ENCODE measurements at places on chromosomes 4 and X. TPM values are rescaled to one million over a fixed set of nuclear protein-coding genes. Genes with fewer than 3 reads are reported as not detected.
A peak's percentile ranks its signal among the peaks of the same experiment; 100 is the strongest.

HTR2C gene
- total RNA-seq: not detected

MYL5 gene
- 22.7 TPM for total RNA-seq

DNA sequence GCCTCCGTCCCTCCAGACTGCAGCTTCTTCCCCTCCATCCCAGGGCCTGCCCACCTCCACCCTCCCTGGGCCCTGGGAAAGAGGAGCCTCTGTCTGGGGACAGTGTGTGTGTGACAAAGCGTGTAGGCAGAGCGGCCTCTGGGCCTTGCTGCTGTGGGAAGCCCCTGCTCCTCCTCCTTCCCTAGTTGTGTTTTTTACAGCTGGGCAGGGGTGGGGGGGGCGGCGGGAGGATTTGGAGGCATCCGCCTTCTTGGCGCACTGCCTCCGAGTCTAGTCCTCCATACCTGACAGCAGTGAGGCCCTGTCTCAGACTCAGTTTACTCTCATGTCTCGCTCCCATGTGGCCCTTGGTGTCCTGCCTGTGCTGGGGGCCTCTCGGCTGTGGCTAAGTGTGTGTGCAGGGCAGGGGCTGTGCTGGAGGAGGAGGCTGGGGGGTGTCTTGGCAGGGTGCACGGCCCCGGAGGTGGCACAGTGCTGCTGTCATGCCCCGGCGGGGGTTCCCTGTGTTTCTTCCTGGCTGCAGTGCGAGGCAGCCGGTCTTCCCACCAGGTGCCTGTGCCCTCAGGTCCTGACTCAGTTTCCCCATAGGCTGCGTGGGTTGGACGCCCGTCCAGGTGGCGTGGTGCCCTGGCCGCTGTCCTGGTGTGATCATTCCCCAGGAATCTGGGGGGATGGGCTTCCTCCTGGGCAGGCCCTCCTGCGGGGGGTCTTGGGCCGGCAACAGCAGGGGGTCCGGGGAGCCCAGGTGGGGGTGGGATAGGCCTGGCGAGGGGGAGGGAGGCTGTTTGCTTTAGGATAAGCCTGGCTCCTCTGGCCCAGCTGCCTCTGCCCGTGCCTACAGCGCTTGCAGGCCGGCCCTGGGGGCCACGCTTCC lies 7.0 kb downstream of the FGFRL1 start:
- no peak overlapping the region for H3K4me3 ChIP-seq
- no peaks in the 10 kb centered on the region for H3K27me3 ChIP-seq
- H3K36me3 ChIP-seq: no peaks in the 10 kb centered on the region
- H3K27ac ChIP-seq: no peak overlapping the region
- H3K4me1 ChIP-seq: peaks cover 1% of the 10 kb centered on the region

DNA sequence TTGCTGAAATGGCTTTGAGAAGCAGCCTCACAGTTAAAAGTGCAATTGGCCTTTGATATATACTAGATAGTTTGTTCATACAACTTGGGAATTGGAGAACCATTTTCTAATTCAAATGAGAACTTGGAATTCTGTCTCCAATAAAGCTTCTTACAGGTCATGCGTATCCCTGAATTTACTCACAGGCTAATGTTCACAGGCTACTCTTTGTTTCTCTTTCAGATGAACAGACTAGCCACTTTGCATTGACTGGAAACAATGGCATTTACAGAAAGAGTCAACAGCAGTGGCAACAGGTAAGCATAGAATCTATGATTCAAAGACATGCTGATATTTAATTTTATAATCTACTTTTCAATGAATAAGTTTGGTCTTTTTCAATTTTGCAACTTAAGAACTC lies 13.5 kb downstream of the AFF1 start:
- DNase-seq: no peak
- H3K27ac ChIP-seq: no peak overlapping the region
- peaks cover 4% of the 10 kb centered on the region for H3K36me3 ChIP-seq
- no peaks in the 10 kb centered on the region for H3K27me3 ChIP-seq
- H3K4me3 ChIP-seq: no peak overlapping the region

DNA sequence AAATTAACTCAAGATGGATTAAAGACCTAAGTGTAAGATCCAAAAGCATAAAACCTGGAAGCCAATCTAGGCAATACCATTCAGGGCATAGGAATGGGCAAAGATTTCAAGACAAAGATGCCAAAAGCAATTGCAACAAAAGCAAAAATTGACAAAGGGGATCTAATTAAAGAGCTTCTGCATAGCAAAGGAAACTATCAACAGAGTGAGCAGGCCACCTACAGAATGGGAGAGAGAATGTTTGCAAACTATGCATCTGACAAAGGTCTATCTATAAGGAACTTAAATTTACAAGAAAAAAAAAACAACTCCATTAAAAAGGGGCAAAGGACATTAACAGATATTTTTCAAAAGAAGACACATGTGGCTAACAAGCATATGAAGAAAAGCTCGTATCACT lies 171.9 kb downstream of the RAB28 start:
- no peak for DNase-seq
- H3K4me3 ChIP-seq: no peak overlapping the region
- H3K36me3 ChIP-seq: peaks cover 4% of the 10 kb centered on the region

DNA sequence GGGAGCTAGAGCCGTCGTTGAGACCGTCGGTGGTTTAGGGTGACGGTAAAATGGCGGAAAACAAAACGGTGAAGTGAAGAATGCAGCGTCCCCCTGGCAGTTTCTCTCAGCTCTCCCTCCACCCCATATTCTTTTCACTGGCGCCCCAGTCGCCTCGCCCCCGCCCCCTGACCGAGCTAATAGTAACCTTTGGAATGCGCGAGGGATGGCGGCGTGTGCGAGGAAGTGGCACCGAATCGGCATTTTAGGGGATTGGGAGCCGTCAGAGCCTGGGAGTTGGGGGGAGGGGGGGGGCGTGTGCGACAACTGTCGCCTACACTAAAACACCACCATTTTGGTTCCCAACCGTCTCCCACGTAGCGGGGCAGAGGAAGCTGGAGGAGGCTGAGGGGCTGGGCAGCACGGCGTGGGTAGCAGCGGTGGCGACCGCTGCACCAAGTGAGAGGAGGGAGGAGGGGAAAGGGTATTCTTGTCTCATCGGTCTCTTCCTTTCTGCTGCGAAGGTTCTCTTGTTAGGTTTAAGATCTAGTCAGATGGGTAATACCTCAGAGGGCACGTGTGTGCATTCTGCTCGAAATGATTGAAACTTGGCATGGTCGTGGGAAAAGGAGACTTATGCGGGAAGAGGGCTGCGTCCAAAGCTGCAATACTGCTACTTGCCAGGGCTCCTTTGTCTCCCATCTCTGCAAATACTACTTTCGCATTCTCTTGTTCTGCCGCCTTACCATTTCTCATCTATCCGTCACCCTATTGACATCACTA lies 840 bp downstream of the ZNF711 start:
- H3K27me3 ChIP-seq: peaks cover 4% of the 10 kb centered on the region
- H3K4me3 ChIP-seq: peak overlapping the region; percentile 91
- DNase-seq: peak; percentile 2
- peaks cover 3% of the 10 kb centered on the region for H3K4me1 ChIP-seq

DNA sequence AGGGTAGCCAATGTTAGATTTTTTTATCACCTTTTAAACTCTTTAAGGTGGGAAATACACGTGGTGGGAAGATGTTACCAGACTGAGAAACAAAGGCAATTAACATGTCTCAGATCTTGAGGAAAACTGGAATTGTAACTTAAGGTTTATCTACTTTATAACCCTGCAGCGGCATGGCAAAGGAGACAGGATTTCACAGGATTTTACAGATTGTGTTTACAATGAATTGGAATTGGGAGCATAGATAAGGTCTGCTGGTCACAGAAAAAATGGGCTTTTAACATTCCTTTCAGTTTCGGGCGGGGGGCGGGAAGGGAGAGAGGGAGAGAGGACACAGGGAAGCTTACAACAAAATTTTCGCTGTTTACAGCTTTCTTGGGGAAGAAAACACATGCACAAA lies 467.5 kb upstream of the CT83 start:
- DNase-seq: no peak
- no peaks in the 10 kb centered on the region for H3K27me3 ChIP-seq
- no peaks in the 10 kb centered on the region for H3K36me3 ChIP-seq
- H3K4me3 ChIP-seq: no peak overlapping the region
